Spinal cord (tissue), 10 donors: ENCODE measurements at places on chromosomes 6 and 20.
A peak's percentile ranks its signal among the peaks of the same experiment; 100 is the strongest.

DNA sequence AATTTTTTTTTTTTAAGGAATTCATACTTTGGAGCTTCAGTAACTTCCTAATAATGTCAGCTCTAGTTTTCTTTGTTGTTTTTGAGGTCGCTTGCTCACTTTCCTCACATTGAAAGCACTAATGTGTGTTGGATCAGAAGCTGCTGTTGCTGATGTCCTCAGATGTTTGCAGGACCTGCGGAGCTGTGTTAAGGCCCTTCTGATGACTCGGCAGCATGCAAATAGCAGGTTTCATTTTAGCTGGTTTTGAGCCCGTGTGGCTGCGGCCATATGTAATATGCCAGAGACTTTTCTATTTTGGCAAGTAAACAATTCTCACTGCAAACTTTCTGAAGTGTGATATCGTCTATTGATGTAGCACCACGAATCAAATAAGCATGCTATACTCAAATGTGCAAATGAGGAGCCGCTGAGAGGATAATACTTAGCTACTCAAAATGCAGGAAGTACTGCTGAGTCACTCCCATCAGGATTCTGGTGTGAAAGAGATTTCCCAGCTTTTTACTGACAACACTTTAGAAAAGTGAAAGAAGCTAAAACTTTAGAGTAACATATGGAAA lies 187.8 kb downstream of the SASH1 start:
- no peak for DNase-seq

- DNase-seq: no peak
Observed at GRCh38 chr6:125793863-125794262, 3.1 kb downstream of the NCOA7 start.

DNA sequence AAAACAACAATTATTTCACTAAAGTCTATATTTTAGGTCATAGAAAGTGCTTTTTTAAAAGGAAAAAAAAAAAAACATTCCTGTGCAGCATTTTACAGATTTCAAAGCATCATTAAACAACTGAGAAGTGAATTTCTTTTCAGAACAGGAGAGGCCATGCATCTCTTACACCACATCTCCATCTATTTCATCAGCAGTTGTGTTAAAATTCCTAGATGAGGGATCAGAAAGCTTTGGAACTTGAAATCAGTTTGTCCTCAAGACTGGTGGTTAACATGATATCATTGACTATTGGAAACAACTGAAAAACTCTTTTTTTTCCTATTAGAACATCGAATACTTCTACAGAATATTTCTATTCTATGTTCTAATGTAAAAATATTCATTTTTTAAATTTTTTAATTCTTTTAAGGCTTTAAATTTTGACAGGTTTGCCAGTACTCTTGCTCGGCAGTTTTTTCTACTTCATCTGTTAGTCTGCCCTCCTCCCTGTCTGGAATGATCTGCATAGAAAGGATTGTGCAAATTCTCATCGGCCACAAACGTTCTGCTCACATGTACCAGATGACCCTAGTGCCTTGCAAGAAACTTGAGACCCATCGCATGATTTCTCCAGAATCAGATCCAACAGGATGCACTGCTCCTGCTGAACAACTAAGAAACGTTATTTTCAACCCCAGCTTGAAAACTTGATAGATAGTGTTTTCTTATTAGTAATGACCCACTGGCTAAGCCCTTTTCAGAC lies 411.0 kb upstream of the AGPAT4 start:
- DNase-seq: no peak

DNA sequence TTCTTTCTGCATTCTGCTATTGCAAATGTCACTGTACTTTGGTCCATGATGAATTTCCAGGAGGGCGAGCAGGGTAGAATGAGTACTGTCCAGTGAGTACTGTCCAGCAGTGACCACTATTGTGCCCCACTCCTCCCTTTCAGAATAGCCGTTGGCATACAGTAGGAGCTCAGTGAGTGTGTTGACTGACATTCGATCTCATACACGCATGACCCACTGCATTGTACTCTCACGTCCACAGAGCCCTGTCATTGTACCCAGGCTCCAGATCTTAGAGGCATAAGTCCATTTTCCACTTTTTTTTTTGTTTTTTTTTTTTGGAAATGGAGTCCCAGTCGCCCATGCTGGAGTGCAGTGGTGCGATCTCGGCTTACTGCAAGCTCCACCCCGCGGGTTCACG lies 8.2 kb downstream of the DYNLRB1 start:
- DNase-seq: no peak

DNA sequence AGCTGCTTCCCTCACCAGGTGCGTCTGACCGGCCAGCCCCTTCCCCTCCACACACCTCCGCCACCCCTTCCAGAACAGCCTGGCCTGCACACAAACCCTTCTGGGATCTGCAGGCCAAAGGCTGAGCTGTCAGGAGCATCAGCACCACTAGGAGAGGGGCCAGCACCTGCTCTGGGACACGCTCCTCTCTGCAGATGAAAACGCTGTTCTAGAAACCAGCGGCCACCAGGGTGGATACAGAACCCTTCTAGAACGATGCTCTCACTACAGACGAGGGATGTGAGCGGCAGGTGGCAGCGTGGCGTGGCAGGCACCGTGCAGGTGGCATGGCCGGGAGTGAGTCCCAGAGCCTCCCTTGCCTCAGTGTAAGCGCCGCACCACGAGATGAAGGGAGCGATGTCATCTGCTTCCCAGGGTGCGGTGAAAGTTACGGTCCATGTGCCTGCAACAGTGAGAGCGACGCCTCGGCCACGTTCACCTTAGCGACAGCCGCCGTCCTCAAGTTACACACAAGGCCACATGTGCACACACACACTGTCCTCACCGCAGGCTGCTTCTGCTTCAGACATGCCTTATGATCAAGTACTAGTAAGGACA lies 53.6 kb downstream of the TAF4 start:
- DNase-seq: no peak

- no peak for DNase-seq
Observed at GRCh38 chr20:23477223-23477622, 13.7 kb upstream of the CST8 start.

GRCh38 chr6:133817460-133818047 lies 71.4 kb upstream of the TCF21 start:
- DNase-seq: no peak

DNA sequence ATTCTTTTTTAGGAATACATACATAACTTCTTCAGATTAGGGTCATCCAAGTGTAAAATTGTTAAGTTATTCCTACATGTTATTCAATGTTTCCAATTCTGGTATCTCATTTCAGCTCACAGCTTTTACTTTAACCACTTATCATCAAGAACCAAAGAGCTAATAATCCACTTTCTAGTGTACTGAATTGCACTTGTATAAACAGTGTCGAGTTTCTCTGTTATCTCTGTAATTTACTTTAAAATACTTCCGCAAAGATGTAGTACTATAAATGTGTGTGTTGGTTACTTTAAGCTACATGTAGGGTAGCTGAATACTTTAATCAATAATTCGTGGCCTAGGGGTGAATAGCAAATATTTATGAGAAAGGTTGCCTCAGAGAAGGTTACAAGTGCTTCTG lies 8.8 kb upstream of the GJA1 start:
- no peak for DNase-seq

DNA sequence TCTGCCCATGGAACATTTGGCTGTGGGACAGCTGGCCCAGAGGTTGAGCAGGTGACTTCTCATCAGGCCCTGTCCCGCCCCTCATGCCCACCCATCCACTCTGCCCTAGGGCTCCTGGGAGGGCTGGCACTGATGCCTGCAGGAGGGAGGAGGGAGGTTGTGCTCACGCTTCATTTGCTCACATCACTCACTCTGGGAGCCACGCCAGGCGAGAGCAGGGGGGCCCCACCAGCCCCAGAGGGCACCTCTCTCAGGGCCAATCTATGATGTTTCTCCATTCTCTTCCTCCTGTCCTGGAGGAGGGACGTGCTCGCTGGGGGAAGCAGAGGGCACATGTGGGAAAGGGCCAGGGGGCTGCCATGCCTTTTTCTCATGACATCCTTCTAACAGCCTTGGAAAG lies 10.9 kb upstream of the GLP1R start:
- DNase-seq: peak; percentile 38

- DNase-seq: peak; percentile 90
Observed at GRCh38 chr20:47620808-47621805, 119.4 kb downstream of the NCOA3 start.

- DNase-seq: no peak
Observed at GRCh38 chr20:58707770-58708169, 15.2 kb downstream of the NPEPL1 start.

GRCh38 chr6:111894951-111895350 lies 21.7 kb upstream of the FYN start:
- DNase-seq: no peak

- no peak for DNase-seq
Observed at GRCh38 chr6:105608711-105609374, 206.0 kb upstream of the PREP start.

DNA sequence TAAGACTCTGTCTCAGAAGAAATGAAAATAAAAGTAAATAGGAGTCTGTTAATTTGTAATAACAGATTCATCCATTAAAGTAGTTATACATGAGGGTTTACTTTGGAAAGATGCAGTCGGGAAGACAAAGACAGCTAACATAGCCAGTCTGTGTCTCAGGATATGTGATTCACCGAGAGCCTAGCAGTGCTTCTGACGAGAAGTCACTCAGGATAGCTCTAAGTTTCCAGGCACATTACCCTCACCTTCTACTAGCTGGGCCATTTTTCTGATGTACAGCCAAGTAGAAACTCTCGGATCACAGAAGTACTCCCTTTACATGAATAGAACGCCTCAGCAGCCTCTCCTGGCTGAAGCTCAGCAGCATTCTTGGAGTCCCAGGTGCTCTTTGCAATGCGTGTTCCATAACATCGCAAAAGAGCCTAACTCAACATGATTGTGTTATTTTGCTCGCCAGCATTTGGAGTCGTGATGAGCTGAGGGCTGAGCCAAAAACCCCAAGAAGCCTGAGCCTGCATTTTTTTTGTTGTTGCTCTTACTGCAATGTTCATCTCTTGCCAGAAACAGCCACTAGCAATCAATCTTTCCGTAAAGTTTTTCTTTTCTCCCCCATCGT lies 22.4 kb upstream of the TASP1 start:
- peak; percentile 81 for DNase-seq
